ENCODE measurements at places on chromosomes 12 and 14.
A peak's percentile ranks its signal among the peaks of the same experiment; 100 is the strongest.

- DNase-seq, result no peak
Measured at GRCh38 chr12:70920251-70920851, at the start of gene PTPRR. TSS of gene PTPRR (minus strand) at chr12:70920738. CDS start at chr12:70920390, 348 bp downstream.

GRCh38 chr14:51035611-51036192, 59.2 kb downstream of the TRIM9 start:
- no peak for DNase-seq

DNA sequence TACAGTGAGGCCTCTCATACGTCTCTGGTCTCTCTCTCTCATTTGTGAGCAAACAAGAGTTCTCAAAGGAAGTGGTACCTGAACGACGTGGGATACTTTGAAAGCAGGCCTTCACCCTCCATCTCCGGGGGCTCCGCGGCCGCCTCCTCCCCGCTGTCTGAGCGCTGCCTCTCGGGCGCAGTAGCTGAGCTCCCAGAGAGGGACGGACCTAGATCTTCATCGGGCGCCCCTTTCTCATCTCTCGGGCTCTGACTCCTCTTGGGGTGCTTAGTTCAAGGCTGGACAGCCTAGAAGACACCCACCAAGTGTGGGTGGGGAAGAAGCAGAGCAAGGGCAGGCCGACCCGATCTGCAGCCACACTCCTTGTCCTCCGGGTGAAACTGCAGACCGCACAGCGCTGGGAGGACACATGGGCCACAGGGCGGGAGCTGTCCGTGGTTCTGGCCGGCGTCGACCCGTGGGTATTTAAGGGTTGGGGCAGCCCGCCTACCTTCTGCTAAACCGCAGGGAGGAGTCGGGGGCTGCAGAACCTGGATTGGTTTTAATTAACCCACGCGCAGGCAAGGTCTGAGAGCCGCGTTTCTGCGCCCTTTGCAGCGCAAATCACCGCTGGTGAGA, 92.7 kb downstream of the PAH start:
- peak; percentile 59 for DNase-seq

- DNase-seq, result no peak
Measured at GRCh38 chr14:31457665-31458659, 656 bp upstream of the DTD2 start.

DNA sequence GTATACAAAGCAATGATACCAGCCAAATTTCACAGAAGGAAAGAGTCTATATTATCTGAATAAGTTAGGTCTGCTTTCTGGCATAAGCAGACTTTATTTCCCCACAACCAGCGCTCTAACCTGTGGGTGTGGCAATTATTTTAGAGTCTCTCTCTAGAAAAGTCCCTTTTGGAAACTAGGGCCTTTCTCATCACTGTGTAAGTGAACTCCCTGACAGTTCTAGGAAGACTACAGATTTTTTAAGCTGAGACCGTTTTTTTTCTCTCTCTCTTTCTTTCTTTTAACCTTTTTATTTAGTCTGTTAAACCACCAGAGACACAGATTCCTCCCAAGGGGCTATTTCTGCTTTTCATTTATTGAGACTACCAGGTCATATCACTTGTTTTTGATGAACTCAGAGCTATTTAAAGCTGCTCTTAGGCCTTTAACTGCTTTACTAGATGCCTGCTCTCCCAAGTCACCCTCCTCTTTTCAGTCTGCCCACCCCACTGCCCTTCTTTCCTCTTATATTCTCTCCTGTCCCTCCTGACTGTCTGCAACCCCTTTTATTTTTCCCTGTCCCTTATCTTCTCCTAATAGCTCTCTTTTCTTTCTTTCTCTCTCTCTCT, 69.2 kb upstream of the ARHGAP5 start:
- DNase-seq, result no peak

DNA sequence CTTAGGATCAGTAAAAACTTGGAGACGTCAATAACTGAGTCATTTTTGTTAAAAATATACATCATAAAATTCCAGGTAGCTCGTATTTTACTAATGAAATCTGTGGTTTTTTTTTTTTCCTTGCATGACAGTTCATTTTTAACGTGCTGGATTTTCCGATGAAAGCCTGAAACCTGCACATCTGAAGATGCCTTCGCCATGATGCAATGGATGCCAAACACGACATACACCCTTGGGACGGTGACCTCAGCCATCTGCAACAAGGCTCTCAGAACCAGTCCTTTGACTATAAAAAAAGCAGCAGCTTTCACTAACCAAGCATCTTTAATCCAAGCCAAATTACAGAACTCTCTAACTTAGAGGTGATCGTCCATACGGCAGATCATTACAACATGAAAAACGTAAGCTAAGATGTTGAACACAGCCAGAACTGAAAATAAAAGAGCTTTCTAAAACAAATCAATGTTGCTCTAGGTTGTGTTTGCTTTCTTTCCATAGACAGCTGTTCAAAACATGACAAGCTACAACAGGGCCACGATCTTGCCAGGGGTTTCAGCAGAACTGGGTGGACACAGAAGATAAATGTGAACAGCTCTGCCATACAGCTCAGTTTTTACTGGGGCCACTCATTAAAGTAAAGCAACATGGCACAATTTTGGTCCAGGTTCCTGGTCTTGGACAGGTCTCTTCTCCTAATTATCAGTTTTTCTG, 7.8 kb downstream of the NIN start:
- DNase-seq, result no peak

DNA sequence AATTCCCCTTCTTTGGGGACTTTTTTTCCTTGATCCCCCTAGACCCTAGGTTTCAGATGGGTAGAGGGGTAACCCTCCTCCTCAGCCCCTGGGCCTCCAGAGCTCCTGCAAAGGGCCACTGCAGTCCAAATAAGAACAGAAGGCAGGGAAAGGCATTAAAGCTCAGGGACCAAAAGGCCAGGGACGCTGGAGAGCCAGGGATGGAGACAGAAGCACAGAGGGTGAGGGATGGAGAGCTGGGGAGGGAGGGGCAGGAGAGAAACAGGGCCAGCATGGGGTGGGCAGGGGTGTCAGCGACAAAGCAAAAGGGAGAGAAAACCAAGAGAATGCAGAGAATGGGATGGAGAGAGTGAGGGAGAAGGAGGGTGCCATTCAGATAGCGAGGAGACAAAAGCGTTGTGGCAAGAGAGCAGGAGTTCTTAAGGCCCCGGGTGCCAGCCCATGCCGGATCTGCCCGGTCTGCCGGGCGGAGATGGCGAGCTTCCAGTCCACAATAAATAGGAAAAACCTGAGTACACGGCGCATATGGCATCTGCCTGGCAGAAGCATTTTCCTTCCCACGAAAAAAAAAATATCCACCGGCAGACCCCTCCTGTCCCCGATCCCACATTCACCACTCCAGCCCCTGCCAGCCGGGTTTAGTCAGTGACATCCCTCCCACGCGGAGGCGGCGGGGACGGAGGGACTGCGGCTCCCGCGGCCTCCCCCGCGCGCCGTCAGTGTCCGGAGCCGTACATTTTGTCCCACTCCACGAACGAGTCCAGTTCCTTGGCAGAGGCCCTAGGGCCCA, 28.6 kb downstream of the FIGNL2 start:
- no peak for DNase-seq

- no peak for DNase-seq
Measured at GRCh38 chr12:40202095-40203059, 22.4 kb upstream of the LRRK2 start.

DNA sequence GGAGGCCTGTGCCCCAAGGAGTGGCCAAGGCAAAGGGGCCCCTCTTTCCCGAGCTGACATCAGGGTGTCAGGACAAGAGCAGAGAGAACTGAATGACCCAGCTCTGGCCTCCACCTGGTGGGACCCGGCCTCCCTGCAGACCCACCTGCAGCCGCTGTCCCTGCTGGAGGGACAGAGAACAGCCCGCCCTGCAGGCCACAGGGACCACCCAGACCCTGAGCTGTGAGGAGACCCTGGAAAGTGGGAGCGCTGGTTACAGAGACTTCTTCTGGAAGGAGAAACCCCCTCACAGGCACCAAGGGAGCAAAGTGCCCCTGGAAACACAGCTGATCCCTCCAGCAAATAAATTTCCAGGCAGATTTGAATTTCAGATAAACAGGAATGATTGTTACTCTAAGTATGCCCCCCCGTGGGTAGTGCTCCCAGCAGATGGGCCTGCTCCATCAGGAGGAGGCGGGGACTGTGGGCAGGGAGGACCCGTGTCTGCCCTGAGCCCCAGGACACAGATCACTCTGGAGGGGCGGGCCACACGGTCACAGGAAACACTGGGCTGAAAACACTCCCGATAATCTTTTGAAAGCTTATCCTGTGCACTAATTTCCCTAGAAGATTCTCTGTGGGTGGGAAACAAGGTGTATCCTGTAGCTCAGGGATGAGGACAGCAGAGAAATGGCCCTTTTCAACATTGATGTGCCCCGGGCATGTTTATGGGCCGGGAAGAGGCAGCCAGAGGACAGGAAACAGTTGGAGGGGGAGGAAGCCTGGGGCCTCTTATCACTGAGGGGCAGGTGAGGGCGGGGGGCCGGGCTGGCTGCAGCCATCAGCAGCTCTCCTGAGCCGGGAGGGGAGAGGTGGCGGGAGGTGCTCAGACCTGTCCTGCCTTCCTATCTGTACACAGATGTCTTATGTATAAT, 276.0 kb downstream of the ADGRD1 start:
- peak; percentile 50 for DNase-seq

GRCh38 chr12:57918147-57918546, 23.2 kb upstream of the ATP23 start:
- DNase-seq, result no peak

DNA sequence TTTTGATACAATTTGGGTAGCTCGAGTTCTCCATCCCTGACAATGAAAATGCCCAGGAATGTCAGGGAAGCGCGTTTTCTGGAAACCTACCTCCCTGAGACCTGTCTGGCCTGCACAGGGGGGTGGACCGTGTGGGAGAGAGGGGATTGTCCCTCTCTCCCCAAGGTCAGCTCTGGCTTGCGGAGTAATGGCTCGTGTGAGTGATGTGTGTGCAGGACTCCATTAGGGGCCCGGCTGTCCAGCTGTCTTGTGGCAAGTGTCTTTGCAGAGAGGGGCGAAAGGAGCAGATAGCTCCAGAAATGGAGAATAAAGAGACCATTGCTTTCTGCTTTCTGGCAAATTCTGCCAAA, 215.3 kb downstream of the CHST11 start:
- no peak for DNase-seq

- no peak for DNase-seq
Measured at GRCh38 chr14:32192712-32193373, 9.0 kb upstream of the RNU6-7 start.

- no peak for DNase-seq
Measured at GRCh38 chr14:63725786-63726460, 1.9 kb downstream of the SGPP1 start.

- peak; percentile 55 for DNase-seq
Measured at GRCh38 chr12:93167841-93168492, 209.8 kb upstream of the NUDT4 start.

DNA sequence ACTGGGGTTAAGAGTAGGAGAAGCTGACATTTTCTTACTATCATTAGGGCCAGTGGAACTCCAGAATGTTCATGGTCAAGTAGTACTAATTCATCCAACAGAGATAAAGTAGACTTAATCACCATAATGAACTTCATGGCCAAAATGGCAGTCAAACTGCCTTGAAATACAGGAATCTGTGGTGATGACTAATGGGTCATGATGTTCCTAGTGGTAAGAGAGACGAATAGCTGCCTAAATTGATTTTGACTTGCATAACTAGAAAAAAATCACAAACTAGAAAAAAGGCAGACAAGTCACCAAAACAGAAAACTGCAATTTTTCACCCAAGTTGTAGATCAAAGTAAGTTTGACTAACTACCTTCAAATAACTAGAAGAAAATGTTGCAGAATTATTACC, 138.5 kb downstream of the MGAT4C start:
- DNase-seq, result no peak

- no peak for DNase-seq
Measured at GRCh38 chr12:67618303-67618702, 30.2 kb upstream of the DYRK2 start.
